ENCODE measurements at places on chromosomes 2 and 18.

DNA sequence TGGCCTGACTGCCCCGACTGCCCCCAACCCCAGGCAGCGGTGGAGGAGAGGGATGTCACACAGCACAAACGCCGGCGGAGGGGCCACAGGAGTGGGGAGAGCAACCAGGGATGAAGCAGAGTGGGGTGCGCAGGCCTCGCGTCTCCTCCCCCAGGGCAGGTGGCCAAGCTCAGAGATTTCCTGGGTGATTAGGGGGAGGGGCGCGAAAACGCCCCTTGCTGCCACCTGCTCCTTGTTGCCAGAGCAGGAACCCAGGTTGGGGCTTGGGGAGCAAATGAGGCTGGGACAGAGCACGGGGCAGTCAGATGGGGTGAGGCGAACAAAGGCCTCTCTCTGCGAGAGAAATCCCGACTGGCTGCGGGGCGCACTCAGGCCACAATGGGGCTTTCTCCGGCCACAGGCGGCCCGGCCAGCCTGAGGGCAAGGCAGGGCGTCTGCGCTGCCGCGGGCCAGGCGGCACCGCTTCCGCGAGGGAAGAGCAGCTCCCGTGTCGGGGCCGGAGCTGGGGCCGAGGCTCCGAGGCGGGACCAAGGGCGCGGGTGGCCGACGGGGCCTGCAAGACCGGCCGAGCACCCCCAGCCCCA is 11.5 kb downstream of the TEX44 start:
- DNase-seq, result no peak

- DNase-seq, result no peak
Observed at GRCh38 chr2:58609326-58609725, 368.2 kb upstream of the FANCL start.

DNA sequence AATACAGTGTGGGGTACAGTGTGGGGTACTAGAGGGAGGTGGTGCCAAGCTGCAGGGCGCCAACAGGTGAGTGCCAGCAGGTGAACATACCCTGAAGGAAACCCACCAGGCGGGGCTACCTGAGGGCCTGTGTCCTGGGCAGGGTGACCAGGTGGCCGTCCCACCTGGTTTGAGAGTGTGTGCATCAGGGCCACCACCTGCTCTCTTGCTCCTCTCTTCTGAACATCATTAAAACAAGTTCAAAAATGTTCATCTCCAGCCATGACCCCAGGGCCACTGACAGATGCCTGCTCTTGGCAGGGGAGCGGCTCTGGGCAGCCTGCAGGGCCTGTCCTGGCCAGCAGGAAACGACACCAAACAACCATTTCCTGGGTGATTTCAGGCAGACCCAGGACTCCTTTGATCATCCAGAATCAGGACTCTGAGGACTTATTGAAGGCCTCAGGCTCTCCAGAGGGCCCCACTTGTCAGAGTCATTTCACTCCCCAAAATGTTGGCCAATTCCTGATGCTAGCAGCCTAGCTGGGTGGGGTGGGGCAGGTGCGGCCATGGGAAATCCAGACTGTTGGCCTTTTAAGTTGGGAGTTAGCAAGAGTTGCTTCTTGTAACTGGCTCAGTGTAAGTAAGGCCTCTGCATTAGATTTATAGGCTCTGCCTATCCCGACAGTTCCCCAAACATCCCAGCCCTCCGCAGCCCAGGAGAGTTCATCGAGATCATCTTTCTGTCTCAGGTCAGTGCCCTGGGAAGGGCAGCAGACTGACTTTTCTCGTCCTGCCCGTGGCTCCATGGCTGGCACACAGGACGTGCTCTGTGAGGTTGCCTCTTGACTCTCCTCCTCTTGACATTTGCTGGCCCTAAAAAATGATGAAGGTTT is 111.5 kb upstream of the ZNF236 start:
- no peak for DNase-seq

- DNase-seq, result no peak
Observed at GRCh38 chr2:165305391-165306096, 66.3 kb downstream of the SCN2A start.

GRCh38 chr2:123073371-123073770 is 951.7 kb upstream of the CNTNAP5 start:
- DNase-seq, result no peak

- DNase-seq, result peak; percentile 36
Observed at GRCh38 chr18:76493213-76494161, 1.6 kb downstream of the ZNF516 start.

DNA sequence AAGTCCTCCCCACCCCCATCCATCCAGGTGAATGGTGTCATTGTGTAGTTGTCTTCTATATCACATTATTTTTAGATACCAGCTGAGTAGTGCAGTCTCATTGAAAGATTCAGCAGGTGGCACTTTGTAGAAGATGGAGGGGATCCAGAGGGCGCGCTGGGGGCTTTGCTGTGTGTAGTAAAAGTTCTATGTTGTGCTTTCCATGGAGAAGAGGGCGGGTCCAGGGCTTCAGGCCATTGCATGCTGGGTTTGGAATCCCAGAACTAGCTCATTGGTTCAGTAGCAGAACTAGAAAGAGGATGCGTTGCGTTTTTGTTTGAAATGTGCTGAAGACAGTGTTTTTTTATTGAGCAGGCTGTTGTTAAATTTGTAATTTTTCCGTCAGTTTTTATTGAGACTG is 120.0 kb downstream of the MAP4K4 start:
- DNase-seq, result no peak

GRCh38 chr18:35099911-35100310 is 58.7 kb downstream of the MAPRE2 start:
- DNase-seq, result no peak

DNA sequence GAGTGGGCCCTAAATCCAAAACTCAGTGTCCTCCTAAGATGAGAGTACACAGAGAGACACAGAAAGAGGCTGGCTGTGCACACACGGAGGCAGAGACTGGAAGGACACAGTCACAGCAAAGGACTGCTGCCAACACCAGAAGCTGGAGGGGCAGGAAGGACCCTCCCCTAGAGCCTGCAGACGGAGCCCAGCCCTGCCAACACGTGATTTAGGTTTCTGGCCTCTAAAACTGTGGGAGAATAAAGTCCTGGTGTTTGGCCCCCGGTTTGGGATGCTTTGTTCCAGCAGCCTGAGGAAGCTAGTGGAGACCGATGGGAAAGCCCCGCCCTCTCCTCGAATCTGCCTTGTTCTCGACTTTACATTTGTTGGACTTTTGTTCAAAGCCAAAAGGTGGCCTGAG is 10.6 kb downstream of the CNDP1 start:
- no peak for DNase-seq

DNA sequence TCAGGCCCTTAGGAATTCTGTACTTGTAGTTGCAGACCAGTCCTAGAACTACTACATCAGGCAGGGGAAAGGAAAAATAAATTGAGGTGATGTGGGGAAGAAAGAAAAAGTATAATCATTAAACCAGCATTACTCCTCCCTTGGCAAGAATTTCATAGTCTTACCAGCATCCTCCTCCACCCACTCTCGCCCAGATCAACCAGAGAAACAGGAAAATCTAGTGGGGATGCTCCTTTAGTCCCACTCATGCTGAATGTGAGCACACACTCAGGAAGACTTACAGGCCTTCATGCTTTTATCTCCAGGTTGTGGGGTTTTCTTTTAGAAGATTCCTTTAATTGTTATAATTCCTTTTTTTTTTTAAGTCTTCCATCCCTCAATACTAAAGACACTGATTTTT is 129.3 kb upstream of the CCDC150 start:
- no peak for DNase-seq

DNA sequence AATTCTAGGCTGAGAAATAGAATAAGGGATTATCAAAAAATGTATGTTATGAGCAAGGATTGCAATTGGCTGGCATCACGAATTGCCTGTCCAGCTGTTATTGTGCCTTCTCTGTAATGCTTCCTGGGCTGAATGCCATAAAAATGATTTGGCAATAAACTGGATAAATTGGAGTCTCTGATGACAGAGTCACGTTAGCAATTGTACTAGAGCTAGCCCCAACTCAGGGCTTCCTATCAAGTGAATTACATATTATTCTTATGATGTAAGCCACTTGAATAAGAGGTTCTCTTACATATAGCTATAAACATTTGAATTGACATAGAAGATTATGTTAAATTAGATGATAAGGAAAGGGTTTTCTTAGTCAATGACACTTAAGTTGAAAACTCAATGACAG is 607.5 kb upstream of the REG3G start:
- no peak for DNase-seq

GRCh38 chr2:188571543-188572303 is 280.0 kb downstream of the GULP1 start:
- DNase-seq, result no peak

- DNase-seq, result no peak
Observed at GRCh38 chr2:231785822-231786176, 446 bp upstream of the COPS7B start.

- no peak for DNase-seq
Observed at GRCh38 chr2:118861731-118862130, 14.3 kb upstream of the EN1 start.

DNA sequence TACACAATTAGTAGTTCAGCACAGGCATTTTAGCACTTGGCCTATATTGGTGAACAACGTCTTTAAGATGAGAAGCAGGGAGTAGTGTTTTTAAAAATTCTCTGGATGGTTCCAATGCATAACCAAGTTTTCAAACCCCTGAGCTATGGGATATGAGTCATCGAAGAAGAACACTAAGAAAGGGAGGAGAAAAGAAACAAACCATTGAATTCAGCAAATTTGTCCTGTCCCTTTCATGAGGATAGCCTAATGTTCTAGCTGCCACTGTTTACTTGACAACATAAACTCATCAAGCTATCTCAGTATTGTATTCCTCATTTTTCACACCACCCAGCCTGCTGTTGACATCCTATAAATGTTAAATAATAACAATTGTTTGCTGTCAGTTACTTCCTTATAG is 158.0 kb downstream of the BARD1 start:
- DNase-seq, result no peak

DNA sequence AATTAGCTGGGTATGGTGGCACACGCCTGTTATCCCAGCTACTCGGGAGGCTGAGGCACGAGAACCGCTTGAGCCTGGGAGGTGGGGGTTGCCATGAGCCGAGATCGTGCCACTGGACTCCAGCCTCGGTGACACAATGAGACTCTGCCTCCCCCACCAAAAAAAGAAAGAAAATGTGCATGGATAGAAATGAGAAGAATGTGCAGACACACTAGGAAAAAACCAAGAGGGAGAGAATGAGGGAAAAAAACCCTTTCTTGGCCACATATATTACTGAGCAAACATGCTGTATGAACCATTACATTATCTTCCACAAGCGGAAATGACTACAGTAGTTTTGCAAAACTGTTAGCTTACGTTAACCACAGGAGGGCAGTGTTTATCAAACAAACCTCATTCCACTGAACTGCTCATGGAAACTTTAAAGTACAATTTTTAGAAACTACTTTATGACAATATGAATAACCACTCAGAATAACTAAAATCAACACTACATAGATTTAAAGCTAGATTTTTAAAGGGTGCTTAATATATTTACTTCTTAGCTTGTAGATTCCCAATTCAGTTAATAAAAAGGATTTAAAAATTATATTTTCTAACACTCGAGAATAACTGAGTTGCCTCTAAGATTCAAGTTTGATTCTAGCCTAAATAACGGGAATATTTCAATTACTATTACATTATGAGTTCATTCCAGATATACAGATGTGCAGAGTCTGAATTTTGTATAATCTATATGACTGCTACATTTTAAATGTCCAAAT is 26.4 kb downstream of the ASXL2 start:
- no peak for DNase-seq

GRCh38 chr2:43852196-43852730 is 13.5 kb downstream of the ABCG8 start:
- DNase-seq, result no peak

GRCh38 chr18:79186649-79187048 is 117.5 kb downstream of the ATP9B start:
- no peak for DNase-seq

- DNase-seq, result no peak
Observed at GRCh38 chr2:159146996-159147666, 139.4 kb downstream of the WDSUB1 start.

All from activated naive CD4-positive, alpha-beta T cell treated with anti-CD3 and anti-CD28 coated beads, Interleukin-2, amount 50 U/mL, for 16 hours (primary cell).